ENCODE measurements at places on chromosomes 1 and 21.

GRCh38 chr1:118021668-118022067, 92.1 kb downstream of the WDR3 start:
- DNase-seq: no peak

GRCh38 chr1:59218521-59219236, 78.2 kb upstream of the FGGY start:
- DNase-seq: no peak

DNA sequence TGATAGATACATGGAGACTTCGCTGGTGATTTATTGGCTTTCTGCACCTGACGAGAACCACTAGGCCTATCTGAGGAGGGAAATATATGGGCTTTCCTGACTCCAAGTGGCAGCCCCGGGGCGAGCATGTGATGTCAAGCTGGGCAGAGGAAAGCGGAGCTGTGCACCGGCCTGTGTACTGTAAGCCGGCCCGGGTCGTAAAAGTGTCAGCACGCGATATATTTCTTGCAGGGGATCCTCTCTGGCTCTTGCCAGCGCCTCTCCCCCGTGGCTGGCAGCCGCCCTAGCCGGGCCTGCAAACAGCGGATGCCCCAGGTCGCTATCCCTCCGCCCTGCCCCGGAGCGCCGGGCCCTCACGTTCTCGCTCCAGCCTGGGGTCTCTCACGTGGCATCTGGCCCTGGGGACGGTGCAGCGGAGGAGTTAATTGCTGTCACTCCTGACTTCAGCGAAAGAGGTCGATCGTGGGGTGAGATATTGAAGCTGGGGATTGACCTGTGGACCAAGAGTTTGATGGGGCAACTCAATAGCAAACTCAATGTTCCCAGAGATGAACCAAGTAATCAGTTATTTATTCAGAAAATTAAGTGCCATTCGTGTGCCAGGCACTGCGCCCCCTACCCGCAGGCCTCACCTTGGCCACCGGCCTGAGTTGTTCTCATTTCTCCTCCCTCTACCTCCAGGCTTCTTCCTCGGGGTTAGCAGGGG, 41.0 kb upstream of the HAO2 start:
- peak; percentile 56 for DNase-seq

DNA sequence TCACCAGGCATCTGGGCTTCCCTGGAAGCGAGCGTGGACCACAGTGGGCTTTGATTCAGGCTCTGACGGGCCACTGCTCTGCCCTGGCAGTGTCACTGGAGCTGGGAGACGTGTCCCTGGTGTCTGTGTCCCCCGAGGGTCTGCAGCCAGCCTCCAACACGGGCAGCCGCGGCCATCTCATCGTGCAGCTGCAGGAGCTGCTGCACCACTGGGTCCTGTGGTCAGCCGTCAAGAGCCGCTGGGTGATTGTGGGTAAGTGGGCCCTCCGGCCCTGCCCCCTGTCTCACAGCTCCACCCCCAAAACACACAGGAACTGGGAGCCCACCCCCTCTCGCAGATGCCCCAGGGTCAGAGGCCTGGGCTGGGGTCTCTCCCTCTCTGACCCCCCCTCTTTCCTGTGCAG, 40.7 kb downstream of the DISP3 start:
- DNase-seq: no peak

DNA sequence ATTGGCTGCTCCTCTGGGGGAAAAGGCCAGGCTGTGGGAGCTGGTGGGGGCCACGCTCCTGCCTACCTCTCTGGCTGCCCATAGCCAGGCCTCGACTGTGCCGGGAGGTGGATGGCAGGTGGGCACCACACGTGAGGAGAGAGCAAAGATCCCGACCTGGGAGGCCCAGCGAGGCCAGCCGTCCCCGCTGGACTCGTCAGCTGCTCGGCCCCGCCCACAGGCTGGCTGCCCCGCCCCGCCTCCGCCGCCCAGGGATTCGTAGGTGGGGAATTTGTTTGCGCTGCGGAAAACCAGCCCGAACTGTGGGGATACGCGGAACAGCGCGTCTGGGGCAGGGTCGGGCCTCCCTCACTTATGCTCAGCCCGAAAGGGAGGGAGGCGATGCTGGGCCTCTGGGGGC, 31.7 kb downstream of the TP73 start:
- no peak for DNase-seq

GRCh38 chr1:156055281-156056048, 883 bp downstream of the LAMTOR2 start:
- no peak for DNase-seq

GRCh38 chr1:208153386-208153785, 90.8 kb downstream of the PLXNA2 start:
- no peak for DNase-seq

DNA sequence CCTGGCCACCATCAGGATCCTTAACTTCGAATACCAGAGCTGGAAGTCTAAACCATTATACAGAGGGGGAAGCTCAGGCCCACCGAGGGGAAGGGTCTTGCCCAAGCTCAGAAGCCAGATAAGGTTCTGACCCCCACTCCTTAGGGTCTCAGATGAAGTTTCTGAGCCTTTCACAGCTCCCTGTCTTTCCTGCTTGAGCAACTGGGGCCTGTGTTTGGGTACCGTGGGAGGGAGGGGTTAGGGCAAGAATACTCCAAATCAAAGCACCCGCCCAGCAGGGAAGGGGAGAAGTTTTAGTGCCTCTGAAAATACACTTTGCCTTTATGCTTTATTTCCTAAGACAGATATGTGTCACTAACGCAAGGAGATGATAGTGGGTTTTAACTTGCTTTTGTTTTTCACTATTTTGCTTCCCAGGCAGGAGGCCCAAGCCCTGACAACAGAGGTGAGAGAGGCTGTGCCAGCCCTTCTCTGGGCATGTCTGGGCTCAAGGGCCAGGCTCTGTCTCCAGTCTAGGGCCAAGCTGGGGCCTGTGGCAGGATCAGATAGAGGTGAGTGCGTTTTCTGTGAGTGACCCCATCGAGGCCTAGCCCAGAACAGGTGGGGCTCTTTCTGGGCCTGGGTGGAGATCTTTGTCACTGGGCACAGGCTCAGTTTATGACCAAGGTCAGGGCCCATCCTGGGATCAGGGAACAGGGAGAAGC, 20.5 kb upstream of the TENT5B start:
- DNase-seq: no peak

DNA sequence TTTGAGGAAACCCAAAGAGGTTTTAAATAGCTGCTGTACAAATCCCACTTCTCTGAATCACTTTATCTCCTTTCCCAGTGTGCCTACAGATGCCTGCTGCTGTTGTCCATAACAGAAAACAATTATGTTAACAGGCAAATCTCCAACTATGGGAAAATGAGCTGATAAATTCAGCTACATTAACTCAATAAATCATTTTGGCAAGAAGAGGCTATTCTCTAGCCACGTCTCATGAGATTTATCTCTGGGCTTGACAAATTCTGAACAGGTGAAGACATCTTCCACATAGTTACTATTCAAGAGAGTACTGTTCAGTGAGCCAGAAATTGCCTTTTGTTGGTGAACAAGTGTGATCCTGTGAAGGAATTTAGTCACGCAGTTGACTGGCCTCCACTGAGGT, 327.1 kb upstream of the FMN2 start:
- DNase-seq: no peak

GRCh38 chr1:197838836-197839235, 63.6 kb upstream of the DENND1B start:
- no peak for DNase-seq

DNA sequence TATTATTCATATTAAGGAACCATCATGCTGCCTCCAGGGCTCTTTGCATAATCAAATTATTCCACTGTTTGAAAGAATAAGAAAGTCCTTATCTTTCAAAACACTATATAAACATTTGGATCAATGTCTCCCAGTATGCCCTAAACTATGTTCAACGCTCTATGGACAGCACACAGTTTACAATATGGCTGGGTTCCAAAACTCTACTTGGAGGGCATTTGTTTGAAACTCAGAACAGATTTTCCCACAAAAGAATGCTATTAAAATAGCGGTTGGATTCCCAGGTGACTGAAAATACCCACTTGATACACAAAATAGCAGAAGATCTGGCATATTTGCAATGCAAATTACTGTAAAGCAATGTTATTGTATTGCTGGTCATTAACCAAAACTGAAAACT, 3.2 kb downstream of the HAO2 start:
- no peak for DNase-seq

GRCh38 chr1:58568271-58568860, 8.7 kb downstream of the TACSTD2 start:
- DNase-seq: no peak

DNA sequence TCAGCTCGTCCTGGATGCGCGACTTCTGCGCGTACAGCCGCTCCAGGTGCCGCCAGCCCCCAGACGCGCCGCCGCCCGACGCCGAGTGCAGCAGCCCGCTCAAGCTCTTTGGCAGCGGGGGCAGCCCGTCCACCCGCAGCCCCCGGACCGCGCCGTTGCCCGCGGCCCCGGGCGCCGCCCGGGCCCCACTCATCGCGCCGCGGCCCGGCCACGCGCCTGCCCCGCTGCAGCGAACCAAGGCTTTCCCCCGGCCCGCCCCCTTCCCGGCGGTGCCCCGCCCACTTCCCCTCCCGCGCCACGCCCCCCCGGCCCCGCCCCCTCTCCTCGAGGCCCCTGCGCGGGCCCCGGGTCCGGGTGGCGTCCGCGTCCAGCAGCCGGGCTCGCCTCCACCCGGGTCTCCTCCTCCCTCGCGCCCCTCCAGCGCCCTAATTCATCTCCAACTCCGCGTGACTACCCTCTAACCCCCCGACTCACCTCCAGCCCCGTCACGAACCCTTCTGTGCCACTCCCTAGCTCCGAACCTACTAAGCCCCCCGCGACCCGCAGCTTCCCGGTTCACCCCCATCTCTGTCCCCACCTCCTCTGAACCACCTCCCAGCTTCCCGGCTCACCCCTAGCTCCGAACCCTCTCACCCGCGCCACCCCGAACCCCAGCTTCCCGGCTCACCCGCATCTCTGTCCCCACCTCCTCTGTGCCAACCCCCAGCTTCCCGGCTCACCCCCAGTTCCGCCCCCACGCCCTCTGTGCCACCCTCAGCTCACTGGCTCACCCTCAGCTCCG, at the start of gene FAM89A:
TSS of gene FAM89A (minus strand) at position 236 of the 781 bp plus-strand sequence. CDS start at position 193, 43 bp downstream.
- peak; percentile 57 for DNase-seq

DNA sequence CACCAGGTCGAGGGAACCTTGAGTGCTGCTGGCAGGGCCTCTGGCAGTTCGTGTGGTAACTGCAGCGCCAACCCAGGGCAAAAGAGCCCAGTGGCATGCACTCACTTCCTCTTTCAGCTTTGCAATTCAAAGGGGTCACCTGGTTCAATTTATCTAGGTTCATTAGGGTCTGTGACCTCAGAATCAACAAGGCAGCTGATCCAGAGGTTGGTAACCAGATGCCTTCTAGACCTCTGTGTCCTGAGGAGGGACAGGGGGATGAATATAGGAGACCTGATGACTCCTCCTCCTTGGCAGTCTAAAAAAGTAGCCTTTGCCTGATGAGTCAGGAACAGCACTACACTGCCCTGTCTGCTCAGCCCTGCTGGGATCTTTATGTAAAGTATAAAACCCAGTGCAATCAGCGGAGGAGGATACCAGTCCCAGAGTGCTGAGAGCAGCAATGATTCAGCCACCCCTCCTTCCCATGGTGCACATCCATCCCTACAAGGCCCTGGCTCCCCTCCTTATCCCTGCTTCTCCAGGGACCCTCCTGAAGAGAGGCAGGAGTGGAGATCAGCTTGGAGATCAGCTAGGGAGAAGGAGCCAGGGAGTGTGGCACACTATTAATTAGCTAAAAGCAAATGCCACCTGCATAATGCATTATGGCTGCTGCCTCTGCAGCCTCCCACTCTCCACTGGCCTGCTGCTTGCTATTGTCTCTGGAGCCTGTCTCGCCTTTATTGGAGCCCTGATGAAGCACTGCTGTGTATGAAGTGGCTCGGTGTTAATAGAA, 11.2 kb upstream of the FMOD start:
- no peak for DNase-seq

DNA sequence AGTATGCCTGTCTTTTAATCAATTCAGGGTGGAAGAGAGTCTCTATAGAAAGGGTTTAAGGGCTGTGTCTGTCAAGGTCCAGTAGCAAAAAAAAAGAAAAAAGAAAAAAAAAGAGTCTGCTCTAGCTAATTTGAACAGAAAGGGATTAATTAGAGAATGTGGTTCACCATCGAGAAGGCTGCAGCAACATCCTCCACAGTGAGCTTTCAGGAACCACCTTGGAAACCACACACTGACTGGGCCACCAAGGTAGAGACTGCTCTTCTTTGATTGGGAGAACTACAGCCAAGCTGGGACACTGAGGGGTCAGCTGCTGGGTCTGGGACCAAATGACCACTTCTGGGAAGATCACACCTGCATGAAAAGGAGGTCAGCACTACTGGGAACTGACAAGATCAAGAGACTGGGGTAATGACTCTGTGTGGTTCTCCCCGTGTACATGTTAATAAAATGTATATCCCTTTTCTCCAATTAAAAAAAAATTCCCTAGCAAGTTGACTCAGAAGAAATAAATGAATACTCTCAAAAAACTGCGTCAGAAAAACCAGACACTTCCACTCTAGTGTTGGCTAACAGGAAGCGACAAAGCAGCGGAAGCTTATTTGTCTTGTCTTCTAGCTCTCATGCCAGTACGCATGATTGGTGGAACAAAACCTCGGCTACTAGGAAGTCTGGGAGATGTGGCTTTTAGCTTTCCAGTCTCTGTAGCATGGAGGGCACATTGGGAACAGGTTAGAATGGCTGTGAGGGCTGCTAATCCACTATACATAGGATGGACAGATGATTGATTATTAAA, 60.0 kb upstream of the IVNS1ABP start:
- no peak for DNase-seq

- no peak for DNase-seq
Measured at GRCh38 chr1:41884256-41885230, 34.2 kb downstream of the HIVEP3 start.

GRCh38 chr1:241979926-241980325, 19.0 kb downstream of the MAP1LC3C start:
- DNase-seq: no peak

DNA sequence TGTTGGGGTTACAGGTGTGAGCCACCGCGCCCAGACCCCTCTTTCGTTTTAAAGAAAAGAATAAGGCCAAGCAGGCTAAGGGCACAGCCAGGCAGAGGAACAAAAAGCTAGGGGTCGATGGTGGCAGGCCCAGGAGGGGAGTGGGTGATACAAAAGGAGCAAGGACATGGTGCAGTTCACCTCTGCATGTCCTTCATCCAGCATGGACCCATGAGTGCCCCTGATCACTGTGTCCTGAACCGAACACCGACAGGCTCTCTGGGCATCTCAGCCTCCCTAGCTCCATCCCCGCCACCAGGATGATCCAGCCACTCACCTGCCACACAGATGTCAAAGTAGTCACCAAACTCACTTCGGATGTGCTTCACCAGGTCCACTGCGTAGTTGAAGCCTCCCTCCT, 5.9 kb downstream of the MTHFR start:
- no peak for DNase-seq

GRCh38 chr1:186899577-186899976, 70.8 kb downstream of the PLA2G4A start:
- no peak for DNase-seq

- no peak for DNase-seq
Measured at GRCh38 chr1:41315871-41316270, 45.4 kb upstream of the FOXO6 start.

DNA sequence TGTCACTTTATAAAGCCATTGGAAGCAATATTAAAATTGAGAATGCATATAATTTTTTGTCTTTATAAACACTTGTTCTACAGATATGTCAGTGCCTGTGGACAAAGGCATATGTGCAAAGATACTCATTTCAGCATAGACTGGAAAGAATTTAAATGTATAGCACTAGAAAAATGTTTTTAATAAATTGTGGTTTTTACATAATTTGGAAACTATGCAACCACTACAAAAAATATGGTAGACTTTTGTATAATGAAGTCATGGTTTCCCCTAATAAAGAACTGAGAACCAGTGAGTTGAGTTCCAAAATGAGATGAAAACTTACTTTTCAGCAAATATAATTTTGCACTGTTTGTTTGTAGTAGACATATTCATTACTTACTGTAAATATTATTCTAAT, 48.5 kb downstream of the BRINP3 start:
- no peak for DNase-seq

Measured in NCI-H146 (cell line).